ENCODE measurements at places on chromosomes 6 and 20.

GRCh38 chr6:128365520-128366160, 154.8 kb downstream of the PTPRK start:
- no peak for DNase-seq

DNA sequence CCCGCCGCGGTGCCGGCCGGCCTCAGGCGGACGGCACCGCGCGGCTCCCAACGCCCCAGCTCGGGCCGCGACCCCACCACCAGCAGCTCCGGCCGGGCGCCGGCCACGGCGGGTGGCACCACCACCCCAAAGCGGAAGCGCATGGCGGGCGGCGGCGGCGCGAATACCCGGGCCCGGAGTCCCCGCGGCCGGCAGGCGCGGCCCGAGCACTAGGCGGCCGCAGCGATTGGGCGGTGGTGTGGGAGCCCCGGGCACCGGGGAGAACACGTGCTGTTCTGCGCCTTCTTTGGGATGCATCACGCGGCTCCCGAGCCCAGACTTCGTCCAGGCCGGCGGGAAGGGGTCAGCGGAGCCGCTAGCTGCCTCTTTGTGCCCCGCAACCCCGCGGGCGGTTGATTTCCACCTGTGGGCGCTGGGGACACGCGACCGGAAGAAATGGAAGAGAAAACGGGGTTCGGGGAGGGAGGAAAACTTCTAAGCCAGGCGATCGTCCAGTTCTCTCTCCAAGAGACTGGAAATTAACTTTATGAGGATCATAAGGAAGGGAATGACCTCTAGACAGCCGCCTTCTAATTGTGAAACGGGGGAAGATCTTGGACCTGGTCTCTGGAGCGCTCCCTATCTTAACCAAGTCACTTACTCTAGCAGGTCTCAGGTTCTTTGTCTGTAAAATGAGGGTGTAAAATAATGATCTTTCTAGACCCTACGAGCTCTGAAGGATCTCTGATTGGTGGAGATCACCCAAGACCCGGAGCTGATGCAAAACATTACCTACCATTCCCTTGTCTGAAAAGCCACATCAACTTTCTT, at the start of gene EPM2A:
Gene EPM2A, minus strand, starts transcription at position 165 of the 810 bp plus-strand sequence. Its CDS starts 22 bp downstream, at position 143.
- DNase-seq = peak; percentile 39

GRCh38 chr6:21340573-21340972, 253.0 kb upstream of the SOX4 start:
- DNase-seq = no peak

GRCh38 chr20:63791497-63792156, 39.4 kb downstream of the ZBTB46 start:
- DNase-seq = no peak

DNA sequence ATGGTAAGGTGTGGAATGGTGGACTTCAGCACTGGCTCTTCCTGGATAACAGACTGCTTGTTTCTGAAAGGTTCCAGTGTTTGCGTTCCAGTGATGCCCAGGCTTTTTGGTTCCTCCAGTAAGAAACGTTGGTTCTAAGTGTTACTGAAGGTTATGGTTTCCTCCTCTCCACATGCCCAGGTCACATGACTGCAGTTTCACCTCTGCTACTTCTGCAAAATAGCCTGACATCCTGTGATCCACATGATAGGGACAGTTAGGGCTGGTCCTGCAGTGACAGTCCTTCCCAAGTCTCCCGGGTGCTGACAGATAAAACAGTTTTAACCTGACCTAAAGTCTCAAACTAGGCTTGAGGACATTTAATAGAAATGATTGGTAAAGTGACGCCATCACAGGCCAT, 132.2 kb upstream of the CST7 start:
- no peak for DNase-seq

DNA sequence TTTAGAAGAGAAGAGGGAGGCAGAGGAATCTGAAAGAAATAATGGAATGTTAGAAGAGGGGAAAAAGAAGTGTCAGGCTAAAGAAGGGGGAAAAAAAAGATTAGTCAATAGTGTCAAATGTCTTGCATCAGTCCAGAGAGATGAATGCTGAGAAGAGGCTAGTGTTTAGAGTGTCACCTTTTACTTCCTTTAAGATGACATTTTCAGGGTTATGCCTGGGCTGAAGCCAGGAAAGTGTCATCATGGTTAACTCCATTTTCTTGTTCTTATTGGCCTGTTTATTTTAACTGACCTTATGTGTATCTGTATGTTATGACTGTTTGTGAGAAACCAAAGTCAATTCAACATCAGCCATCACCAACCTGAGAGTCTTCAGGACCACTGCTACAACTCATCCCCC, 15.0 kb upstream of the BCKDHB start:
- DNase-seq = no peak

- no peak for DNase-seq
Measured at GRCh38 chr6:75130784-75131183, 75.1 kb downstream of the COL12A1 start.

- DNase-seq = no peak
Measured at GRCh38 chr6:167933847-167934246, 63.6 kb upstream of the KIF25 start.

- no peak for DNase-seq
Measured at GRCh38 chr20:62352402-62353288, 14.5 kb downstream of the LAMA5 start.

GRCh38 chr6:50907565-50907964, 88.9 kb downstream of the TFAP2B start:
- no peak for DNase-seq

GRCh38 chr6:158168040-158168289, at the start of gene SERAC1:
Gene SERAC1, minus strand, starts transcription at chr6:158168262. Its CDS starts 9,899 bp downstream, at chr6:158158363.
- no peak for DNase-seq

- DNase-seq = no peak
Measured at GRCh38 chr6:160358225-160359119, 10.3 kb downstream of the SLC22A3 start.

- no peak for DNase-seq
Measured at GRCh38 chr6:89944181-89944755, 50.0 kb downstream of the GJA10 start.

GRCh38 chr20:5001174-5002076, at the start of gene SLC23A2:
Gene SLC23A2, minus strand, starts transcription at chr20:5001510. Its CDS starts 68,948 bp downstream, at chr20:4932562.
- peak; percentile 59 for DNase-seq

- no peak for DNase-seq
Measured at GRCh38 chr20:38452880-38453624, 17.9 kb upstream of the SNHG17 start.

GRCh38 chr20:5189917-5190316, 63.1 kb downstream of the CDS2 start:
- DNase-seq = no peak

GRCh38 chr6:162962093-162962492, 234.3 kb downstream of the PACRG start:
- no peak for DNase-seq

DNA sequence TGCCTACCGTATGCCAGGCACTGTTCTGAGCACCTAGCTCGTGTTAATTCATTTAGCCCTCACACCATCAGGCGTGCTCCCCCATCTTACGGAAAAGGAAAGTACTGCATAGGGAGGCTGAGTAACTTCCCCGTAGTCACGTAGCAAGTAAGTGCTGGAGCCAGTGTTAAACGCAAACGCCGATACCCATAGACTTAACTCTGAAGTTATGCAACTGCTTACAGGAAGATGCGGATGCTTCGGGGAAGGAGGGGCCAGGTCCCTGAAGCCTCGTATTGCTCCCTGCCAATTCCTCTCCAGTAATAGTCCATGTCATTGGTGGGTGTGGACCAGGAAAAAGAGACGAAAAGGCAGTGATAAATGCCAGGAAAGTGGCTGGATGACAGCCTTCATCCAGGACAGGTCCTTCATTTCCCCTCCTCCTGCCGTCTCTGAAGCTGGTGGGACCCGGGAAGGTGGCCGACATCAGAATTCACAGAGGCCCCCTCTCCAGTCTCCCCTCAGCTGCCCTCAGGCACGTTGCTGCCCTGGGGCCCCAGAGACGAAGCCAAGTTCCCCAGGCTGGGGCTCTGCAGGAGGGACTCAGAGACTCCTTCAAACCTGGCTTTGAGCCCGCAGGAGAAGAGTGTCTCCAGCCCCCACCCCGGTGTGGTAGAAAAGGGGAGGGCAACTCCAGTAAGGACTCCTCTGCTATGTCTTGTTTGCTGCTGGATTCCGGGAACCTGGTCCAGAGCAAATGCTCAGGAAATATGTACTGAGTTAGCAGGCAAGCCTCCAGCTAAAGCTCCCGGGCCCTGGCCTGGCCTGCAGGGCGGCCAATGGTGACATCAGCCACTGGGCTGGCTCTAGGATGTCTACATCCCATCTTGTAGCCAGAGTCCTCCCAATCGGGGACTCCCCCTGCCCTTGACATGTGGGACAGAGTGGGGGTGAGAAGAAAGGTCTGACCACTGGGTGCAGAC, 37.8 kb downstream of the RAB44 start:
- no peak for DNase-seq

DNA sequence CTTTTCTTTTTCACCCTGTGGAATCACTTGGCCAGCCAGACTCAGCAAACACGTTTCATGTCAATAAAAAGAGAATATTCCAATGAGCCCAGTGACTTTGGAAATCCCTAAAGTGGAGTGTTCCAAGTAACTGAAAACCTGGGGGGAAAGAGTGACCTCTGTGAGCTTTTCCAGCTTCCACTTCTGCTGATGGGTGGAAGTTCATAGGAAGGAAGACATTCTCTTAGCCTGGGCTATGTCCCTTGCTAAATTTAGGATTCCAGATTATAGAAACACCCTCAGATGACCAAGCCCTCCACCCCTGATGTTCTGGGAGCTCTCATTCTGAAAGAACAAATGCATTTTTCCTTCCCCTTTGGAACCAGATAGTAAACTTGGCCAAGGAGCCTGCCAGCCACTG, 44.8 kb upstream of the EDN1 start:
- DNase-seq = no peak

- no peak for DNase-seq
Measured at GRCh38 chr6:159926542-159927203, 35.9 kb downstream of the MAS1 start.

DNA sequence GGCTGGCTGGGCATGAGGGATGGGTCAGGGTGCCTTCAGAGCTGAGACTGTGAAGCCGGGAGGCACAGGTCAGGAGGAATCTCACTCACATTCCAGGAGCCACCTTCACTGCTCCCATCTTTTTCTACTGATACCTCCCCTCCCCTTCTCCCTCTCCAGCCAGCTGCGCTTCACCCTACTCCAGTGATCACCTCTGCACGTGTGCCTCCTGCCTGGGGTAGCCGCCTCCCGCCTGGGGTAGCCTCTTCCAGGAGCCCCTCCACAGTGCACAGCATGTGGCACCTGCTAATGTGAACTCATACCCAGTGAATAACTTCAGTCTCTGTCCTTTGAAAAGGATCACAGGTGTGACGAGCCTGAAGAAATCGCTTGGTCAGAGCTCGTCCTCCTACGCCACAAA, 232.6 kb downstream of the TMEM242 start:
- no peak for DNase-seq

- no peak for DNase-seq
Measured at GRCh38 chr6:32845384-32845884, 1.6 kb upstream of the PSMB8 start.

DNA sequence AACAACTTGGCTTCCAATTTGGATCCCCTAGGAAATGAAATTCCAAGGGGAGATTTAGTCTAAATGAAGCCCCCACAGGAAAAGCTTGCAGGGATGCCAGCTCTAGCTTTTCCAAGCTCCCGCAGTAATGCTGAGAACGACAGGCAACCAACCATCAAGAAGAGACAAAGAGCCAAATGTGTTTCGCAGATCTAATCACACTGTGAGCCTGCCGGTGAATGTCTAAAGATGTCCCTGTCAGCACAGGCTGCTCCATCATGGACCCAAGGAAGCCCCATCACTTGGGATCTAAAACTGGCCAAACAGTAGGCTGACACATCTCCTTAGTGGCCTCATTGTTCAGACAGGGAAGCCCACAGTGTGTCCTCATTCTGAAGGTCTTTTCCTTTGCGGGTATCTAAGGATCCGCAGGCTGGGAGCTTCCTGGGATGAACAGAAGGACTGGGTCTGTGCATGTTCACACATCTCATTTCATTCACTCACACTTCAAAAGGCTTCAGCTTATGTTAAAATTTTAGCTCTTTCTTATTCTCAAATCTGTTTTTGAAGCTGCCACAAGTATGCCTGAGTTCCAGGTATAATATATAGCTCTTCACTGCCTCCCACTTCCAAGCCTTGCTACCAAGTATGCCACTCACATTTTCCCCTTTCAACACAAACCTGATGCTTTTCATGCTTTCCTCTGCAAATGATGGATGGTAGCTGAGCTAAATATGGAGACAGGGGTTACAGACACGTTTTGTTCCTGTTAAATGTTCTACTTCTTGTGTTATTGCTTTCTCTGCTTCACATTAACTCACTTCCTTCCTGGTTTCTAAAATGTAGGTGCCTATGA, 229.8 kb downstream of the HIVEP2 start:
- no peak for DNase-seq

GRCh38 chr6:116575227-116575626, 3.9 kb downstream of the RWDD1 start:
- no peak for DNase-seq

GRCh38 chr6:106981926-106982325, 7.4 kb upstream of the CD24 start:
- DNase-seq = no peak

- no peak for DNase-seq
Measured at GRCh38 chr6:129662980-129663431, 47.0 kb downstream of the ARHGAP18 start.

DNA sequence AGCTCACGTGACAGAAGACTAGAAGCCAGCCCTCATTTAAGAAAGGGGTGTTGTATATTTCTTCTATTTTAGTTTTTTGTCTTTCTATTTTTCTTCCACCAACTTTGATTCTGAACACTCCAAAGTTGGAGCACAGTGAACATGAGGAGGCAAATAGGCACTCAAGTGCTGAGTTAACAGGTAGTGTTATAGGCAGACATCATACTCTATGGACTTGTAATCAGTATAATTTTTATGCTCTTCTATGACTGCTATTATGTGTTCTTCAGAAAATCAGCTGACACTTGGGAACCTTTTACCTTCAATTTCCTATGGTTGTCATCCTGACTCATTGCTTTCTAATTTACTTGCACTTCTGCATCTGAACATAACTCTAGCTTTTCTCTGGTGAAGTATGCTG, 396.3 kb upstream of the EYS start:
- no peak for DNase-seq

DNA sequence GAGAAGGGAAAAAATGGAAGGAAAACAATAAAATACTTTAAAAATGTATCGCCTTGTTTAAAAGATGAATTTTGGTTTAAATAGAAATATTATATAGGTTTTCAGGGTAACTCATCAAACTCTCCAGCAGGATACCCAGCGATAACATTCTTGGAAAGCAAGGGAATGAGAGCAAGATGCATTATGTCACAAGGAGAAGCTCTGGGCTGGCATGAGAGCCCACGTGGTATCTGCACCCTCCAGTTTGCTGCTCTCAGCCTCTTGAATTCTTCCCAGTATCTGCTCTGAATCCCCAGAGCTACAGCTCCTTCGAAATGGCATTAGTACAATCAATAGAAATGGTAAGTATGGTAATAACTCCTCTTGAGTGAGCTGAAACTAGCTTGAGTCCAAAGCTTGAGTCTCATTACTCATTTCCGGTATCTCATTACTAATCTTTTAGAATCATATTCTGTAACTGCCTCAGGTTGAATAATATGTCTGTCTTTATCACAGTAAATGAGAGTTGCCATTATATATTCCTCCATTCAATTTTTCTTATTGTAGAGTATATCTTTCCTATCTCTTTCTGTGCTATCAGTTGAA, 4.9 kb upstream of the TMEM242 start:
- no peak for DNase-seq

GRCh38 chr6:157804448-157805327, 18.4 kb upstream of the SNX9 start:
- DNase-seq = no peak

- no peak for DNase-seq
Measured at GRCh38 chr20:63215101-63216040, 560 bp downstream of the YTHDF1 start.

- DNase-seq = no peak
Measured at GRCh38 chr6:835476-836160, 142.7 kb upstream of the EXOC2 start.

GRCh38 chr6:46367354-46368168, 123.7 kb downstream of the RCAN2 start:
- no peak for DNase-seq

Data from activated naive CD4-positive, alpha-beta T cell (primary cell).